ENCODE measurements at places on chromosomes 3 and 15.

- no peak for DNase-seq
Observed at GRCh38 chr3:8954938-8955763, 8.1 kb downstream of the RAD18 start.

GRCh38 chr3:2303566-2303965 is 204.9 kb downstream of the CNTN4 start:
- DNase-seq, result peak; percentile 56

- no peak for DNase-seq
Observed at GRCh38 chr15:52278636-52279367, 16.8 kb downstream of the MYO5C start.

DNA sequence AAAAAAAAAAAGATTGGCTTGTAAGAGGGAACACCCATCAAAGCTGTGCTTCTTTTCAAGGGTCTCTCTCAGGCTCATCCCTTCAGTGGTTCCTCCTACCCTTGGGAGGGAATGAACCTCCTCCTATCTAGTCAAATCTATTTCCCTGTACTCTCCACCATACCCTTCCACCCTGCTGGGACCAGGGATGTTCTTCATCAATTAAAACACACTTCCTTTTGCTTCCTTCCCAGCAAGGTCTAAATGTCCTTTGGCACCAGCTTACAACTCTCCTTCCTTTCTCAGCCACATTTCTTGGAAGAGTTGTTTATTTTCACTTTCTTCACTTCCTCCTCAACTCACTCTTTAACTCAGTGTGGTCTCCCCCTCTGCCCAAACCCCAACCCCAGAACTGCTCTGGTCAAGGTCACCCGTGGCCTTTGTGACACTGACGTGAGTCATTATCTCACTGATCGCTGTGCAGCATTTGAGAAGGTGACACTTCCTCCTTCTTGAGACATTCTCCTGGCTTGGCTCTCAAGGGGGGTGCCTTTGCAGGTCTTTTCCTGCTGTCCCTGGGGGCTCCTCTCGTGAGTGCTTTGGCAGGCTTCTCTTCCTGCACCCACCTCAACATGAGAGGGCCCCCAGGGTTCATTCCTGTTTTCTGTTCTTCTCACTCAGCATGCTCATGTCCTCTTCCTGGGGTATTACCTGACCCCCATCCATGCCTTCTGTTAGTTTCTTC is 210.5 kb upstream of the TLE3 start:
- no peak for DNase-seq

GRCh38 chr3:116161575-116162525 is 283.4 kb downstream of the LSAMP start:
- DNase-seq, result no peak

GRCh38 chr3:144843099-144843498 is 871.5 kb downstream of the DIPK2A start:
- DNase-seq, result no peak

Data from progenitor cell of endocrine pancreas (in vitro differentiated cells).